Kidney (tissue), 22 donors: ENCODE measurements at places on chromosomes 5 and 9.

GRCh38 chr5:157351802-157352092 lies 85.8 kb downstream of the CYFIP2 start:
- no peaks in the 10 kb centered on the region for H3K27me3 ChIP-seq
- peaks cover 12% of the 10 kb centered on the region for H3K36me3 ChIP-seq
- no peaks in the 10 kb centered on the region for H3K4me1 ChIP-seq
- H3K27ac ChIP-seq: no peak overlapping the region
- DNase-seq: no peak
- no peak overlapping the region for H3K4me3 ChIP-seq

DNA sequence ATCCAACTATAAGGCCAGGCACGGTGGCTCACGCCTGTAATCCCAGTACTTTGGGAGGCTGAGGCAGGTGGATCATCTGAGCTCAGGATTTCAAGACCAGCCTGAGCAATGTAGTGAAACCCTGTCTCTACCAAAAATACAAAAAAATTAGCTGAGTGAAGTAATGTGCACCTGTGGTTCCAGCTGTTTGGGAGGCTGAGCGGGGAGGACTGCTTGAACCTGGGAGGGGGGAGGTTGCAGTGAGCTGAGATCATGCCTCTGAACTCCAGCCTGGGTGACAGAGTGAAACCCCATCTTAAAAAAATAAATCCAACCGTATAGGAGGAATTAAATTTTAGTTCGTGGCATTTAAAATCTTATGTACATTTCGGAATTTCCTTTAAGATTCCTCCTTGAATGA lies 123.4 kb downstream of the CDC42SE2 start:
- peak overlapping the region; percentile 37 for H3K27ac ChIP-seq
- no peak for DNase-seq
- no peaks in the 10 kb centered on the region for H3K27me3 ChIP-seq
- peaks cover 11% of the 10 kb centered on the region for H3K4me1 ChIP-seq
- H3K36me3 ChIP-seq: no peaks in the 10 kb centered on the region

DNA sequence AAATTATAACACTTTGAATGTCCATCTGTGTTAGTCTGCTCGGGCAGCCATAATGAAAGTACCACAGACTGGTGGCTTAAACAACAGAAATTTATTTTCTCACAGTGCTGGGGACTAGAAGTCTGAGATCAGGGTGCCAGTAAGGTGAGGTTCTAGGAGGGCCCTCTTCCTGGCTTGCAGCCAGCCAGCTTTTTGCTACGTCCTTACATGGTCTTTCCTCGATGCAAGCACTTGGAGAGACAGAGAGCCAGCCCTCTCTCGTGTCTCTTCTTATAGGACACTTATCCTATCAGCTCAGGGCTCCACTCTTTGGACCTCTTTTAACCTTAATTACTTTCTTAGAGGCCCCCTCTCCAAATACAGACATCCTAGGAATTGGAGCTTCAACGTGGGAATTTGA lies 351.8 kb downstream of the SPOCK1 start:
- H3K36me3 ChIP-seq: no peaks in the 10 kb centered on the region
- H3K27ac ChIP-seq: no peak overlapping the region
- no peak for DNase-seq
- H3K4me1 ChIP-seq: no peaks in the 10 kb centered on the region

DNA sequence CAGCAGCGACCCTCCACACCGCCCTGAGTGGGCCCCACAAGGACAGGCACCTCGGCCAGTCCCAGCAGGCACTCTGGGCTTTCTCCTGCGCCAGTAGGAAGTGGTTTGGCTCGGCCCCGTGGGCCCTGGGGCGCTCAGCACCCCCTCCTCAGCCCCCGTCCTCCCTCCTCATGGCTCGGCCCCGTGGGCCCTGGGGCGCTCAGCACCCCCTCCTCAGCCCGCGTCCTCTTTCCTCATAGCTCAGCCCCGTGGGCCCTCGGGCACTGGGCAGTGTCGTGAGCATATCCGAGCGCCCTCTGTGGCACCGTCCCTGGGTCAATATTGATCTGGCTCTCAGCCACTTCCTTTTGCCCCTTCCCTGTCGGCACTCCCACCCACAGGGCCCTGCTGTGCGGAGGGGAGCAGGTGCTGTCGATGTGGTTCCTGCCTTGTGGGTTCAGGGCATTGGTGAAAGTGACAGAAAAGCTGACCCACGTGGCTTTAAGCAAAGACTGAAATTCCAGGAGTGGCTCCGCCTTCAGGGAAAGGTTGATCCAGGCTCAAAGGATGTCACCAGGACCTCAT lies 5.5 kb upstream of the SCGB3A1 start:
- H3K27me3 ChIP-seq: no peaks in the 10 kb centered on the region
- H3K4me3 ChIP-seq: no peak overlapping the region
- H3K4me1 ChIP-seq: no peaks in the 10 kb centered on the region
- DNase-seq: no peak
- no peak overlapping the region for H3K27ac ChIP-seq
- no peaks in the 10 kb centered on the region for H3K36me3 ChIP-seq

DNA sequence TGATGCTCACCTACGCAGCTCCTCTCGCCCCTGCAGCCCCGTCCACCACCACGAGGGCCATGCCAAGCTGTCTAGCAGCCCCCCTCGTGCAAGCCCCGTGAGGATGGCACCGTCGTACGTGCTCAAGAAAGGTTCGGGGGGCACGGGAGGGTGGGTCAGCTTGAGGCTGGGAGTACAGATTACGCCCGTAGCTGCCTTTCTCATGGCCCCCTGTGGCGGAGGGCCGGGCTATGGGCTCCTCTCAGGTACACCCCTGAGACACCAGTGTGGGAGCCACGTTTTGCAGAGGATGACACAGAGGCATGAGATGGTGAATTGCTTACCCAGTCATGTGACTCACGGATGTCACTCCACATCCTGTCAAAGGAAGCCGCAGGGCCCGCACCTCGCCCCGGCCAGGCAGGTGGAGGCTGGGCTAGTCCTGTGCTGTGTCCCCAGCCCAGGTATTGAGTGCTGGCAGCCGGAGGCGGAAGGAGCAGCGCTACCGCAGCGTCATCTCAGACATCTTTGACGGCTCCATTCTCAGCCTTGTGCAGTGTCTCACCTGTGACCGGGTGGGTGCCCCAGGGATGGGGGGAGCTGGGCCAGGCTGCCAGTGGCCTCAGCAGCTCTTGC lies 33.7 kb downstream of the USP20 start:
- H3K36me3 ChIP-seq: peaks cover 16% of the 10 kb centered on the region
- no peaks in the 10 kb centered on the region for H3K4me1 ChIP-seq
- peak; percentile 87 for DNase-seq
- H3K27me3 ChIP-seq: no peaks in the 10 kb centered on the region
- no peak overlapping the region for H3K27ac ChIP-seq
- H3K4me3 ChIP-seq: no peak overlapping the region
